Posterior vena cava (tissue), 2 donors: ENCODE measurements at places on chromosomes 3 and 15. TPM values are rescaled to one million over a fixed set of nuclear protein-coding genes. Genes with fewer than 3 reads are reported as not detected.

- no peak for DNase-seq
These were observed 165.8 kb upstream of the SLC2A2 start for GRCh38 chr3:171192176-171192854.

DNA sequence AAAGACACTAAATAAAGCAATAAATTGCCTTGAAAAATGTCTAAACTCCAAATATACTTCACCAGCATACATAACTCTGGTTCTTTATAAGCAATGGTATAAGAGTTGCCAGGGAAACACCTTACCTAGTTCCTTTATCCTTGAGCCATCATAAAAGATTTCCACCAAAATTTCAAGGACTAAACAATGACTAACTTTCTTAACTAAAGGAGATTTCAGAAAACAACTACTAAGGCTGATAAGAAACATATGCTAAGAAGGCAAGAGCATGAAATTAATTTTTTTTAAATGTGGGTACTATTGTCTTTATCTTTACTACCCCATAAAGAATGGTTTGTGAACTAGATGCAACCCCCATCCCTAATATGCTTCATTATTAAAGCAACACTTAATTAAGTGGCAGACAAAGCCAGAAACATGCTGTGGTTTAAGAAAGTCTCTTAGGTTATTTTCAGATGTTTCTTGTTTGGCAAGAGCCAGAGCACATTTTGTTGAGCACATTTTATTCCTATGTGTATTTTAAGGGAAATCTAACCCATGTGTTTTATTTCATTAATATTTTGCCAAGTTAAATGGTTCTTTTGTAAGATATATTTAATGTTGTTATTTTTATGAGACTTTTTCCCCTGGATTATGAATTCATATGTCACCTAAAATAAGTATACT, 17.4 kb upstream of the VEPH1 start:
- DNase-seq, result no peak

DNA sequence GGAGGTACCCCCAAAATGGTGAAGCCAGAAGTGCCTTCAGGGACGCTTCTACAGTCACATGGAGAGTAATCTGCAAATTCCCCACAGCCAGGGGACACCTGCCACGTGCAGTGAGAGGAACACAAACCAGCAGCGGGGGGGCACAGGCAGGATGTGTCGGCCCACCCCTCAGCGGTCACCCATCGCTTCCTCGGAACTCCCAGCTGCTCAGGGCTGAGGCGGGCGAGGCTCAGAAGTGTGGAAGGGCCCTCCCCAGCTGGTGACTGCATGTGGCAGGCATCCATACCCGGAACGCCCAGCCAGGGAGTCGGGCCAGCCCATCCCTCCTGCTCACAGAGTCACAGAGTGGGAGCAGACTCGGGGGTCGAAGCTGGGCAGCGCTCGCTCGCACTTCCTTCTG, 63.7 kb downstream of the SLC12A8 start:
- peak; percentile 90 for DNase-seq

DNA sequence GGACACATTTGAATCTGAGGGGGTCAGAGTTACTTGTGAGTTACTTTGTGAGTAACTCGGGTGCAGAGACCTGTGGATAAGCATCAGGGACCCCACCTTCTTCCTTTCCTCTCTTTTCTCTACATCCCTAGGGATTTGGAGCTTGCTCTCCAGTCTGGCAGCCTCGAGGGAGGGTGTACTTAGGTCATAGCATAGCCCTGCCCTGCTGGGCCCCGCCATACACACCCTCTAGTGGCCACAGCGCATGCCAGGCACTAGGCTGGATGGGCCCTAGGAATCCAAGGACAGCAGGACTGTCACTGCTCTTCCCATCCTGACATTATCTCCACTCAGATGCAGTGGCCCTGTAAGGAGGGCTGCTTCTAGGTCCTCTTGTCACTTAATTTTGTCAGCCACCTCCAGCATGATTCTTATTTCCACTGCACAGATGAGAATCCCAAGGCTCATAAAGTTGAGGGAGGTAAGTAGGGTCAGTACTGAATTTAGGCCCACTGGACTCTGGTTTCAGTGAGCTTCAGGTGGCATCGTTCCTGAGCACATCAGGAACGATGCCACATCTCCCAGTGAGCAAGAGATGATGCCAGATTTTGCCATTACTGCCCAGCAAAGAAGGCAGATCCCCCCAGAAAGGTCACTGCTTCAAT, 3.6 kb upstream of the SMAD6 start:
- DNase-seq, result no peak

DNA sequence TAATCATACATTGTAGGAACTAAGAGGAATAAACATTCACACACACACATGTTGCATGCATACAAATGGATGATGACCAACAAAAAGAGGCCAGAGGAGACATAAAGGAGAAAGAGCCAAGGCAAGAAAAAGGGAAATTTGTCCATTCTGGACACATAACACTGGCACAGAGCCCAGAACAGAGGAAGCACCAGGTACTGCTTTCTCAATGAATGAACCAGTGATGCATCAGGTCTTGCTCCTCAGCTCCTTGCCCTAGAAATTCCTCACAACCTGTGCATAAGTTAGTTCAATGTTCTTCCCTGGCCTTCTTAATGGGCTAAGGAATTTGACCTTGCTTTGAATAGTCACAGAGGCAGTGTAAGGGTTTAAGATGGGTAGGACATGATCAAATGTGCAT, 270.3 kb downstream of the ERC2 start:
- DNase-seq, result no peak

- no peak for DNase-seq
These were observed 170.4 kb downstream of the ZMAT3 start for GRCh38 chr3:178901204-178901603.

- DNase-seq, result no peak
These were observed 78.2 kb upstream of the BOC start for GRCh38 chr3:113133140-113133539.

GRCh38 chr15:84654689-84655453, 788 bp upstream of the WDR73 start:
- peak; percentile 91 for DNase-seq

DNA sequence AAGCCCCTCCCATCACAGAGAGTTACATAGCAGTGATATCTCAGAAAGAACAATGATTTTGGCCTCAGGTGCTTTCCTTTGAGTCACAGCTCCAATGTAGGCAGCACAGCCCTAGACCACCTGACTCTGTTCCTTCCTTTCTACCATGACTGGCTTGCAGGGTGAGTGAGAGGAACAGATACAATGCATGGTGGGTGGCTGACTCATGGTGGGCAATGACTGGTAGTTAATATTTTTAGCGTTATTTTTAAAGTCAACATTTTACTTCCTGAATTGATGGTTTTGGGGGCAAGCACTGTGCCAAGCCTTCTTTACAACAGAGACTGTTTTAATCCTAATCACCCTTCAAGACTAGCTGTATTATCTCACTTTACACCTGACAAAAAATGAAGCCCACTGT, 32.8 kb upstream of the ST3GAL6 start:
- no peak for DNase-seq

- no peak for DNase-seq
These were observed 71.3 kb downstream of the RASA2 start for GRCh38 chr3:141557961-141558706.

The FSTL1 gene
- 1,310 TPM for total RNA-seq

The MST1R gene
- 1.2 TPM for total RNA-seq
